ENCODE measurements at places on chromosomes 2 and 18.

- no peak for DNase-seq
These were observed 45.4 kb upstream of the PAPOLG start for GRCh38 chr2:60710707-60711106.

GRCh38 chr2:69685321-69686048 is 41.9 kb upstream of the AAK1 start:
- no peak for DNase-seq

GRCh38 chr2:126413079-126413478 is 242.9 kb upstream of the GYPC start:
- no peak for DNase-seq

DNA sequence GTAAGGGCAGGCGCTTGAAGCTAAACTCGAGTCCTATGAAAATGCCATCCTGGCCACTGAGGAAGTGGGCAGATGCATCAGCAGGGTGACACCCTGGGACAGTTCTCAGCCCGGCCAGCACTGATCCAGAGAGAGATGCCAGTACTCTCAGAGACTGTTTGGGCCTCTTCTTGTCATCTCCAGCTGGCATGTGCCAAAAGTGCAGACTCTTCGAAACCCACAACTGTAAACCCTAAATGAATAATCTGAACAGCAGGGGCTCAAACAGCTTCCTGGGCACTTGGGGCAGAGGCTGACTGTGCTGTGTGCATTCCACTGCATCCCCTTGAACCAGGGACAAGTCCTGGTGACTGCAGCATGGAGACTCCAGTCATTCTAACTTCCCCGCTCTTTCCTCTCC is 204.2 kb upstream of the SMAD2 start:
- DNase-seq, result no peak

GRCh38 chr2:105323111-105323510 is 6.4 kb downstream of the TGFBRAP1 start:
- DNase-seq, result no peak

All from stimulated activated CD4-positive, alpha-beta T cell treated with anti-CD3 and anti-CD28 coated beads, Interleukin-15, amount 100 ng/mL, for 1 hour (primary cell).